ENCODE measurements at places on chromosomes 3 and 15. TPM values are rescaled to one million over a fixed set of nuclear protein-coding genes. Genes with fewer than 3 reads are reported as not detected.

Gene CLSTN2
- total RNA-seq = 15.5 TPM

Gene GOLGA8R
- 4.5 TPM for total RNA-seq

Gene C3orf80
- 0.15 TPM for total RNA-seq

Gene SERINC4
- not detected for total RNA-seq

Gene ACAD9
- 33.3 TPM for total RNA-seq

Gene MRAS
- total RNA-seq = 157 TPM

Gene DUOXA2
- not detected for total RNA-seq

Gene ANKRD34C
- not detected for total RNA-seq

Gene ALG1L2
- total RNA-seq = not detected
